Renal pelvis (tissue), 12 donors: ENCODE measurements at places on chromosomes 1 and 21. TPM values are rescaled to one million over a fixed set of nuclear protein-coding genes. Genes with fewer than 3 reads are reported as not detected.

DEDD gene
- 57.8 TPM for polyA plus RNA-seq

SVBP gene
- 64.1 TPM for polyA plus RNA-seq

ARHGEF16 gene
- polyA plus RNA-seq, result 27.6 TPM

DISP3 gene
- polyA plus RNA-seq, result 0.86 TPM

ARHGEF10L gene
- polyA plus RNA-seq, result 49.1 TPM

ANGPTL3 gene
- polyA plus RNA-seq, result 6.6 TPM

PYHIN1 gene
- 0.22 TPM for polyA plus RNA-seq

CD1E gene
- polyA plus RNA-seq, result not detected

CFAP74 gene
- 0.53 TPM for polyA plus RNA-seq

AMY2A gene
- polyA plus RNA-seq, result 0.47 TPM

NUP133 gene
- 43.2 TPM for polyA plus RNA-seq

FOXD3 gene
- polyA plus RNA-seq, result 0.60 TPM

OR2T29 gene
- polyA plus RNA-seq, result not detected

SLC25A33 gene
- polyA plus RNA-seq, result 4.1 TPM
